Cardiac muscle cell (in vitro differentiated cells and primary cell): ENCODE measurements at places on chromosomes 3 and 15. TPM values are rescaled to one million over a fixed set of nuclear protein-coding genes. Genes with fewer than 3 reads are reported as not detected.

DNA sequence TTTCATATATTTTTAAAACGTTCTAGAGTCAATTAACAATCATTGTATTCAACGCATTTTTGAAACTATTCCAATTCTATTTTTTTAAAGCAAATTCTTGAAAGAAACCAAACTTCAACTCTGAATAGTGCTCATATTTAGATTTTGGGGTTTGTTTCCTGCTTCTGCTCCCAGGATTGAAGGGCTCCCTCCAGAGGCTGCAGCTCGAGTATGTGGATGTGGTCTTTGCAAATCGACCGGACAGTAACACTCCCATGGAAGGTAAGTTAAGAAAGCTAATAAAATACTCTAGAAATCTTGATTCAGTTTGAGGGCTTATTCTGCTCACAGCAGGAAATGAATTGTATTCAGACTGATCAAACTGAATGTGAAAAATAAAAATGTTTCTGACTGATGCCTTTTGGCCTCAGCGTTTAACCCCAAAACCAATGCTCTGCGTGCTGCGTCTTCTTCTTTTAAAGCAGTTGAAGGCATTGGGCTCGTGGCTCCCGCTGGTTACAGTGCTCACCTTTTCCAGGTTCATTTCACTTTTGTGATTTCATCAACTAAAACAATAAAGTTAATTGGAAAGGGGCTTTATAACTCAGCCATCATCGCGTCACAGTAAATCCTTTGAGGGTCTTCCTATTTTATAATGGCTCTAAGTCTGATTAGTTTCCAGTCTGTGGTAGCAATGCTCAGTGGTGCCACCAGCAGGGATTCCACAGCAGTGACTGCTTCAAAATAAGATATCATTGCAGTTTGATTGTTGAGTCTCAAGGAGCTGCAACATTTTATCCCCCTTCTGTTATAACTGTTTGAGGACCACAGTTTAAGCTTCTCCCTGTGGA is 80.1 kb downstream of the SSR3 start:
- H3K36me3 ChIP-seq, result no peaks in the 10 kb centered on the region
- H3K4me3 ChIP-seq, result peak overlapping the region; percentile 23
- no peaks in the 10 kb centered on the region for H3K4me1 ChIP-seq
- no peak overlapping the region for H3K27ac ChIP-seq
- DNase-seq, result peak; percentile 55

DNA sequence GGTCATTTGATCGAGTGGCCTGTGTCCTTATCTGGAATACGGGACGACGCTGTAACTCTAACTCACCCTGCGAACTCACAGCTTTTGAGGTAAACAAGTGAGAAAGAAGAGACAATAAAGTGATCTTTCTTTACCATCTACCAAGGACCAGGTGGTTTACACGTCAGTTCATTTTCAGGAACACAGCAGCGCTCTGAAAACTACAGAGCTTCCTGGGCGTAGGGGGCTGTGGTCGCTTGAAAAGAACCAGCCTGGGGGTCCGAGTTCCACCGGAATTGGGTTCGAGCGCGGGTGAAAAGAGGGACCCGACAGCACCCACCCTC is 357 bp downstream of the KIAA1143 start:
- peak overlapping the region; percentile 92 for H3K4me3 ChIP-seq
- no peaks in the 10 kb centered on the region for H3K4me1 ChIP-seq
- no peaks in the 10 kb centered on the region for H3K27me3 ChIP-seq
- H3K36me3 ChIP-seq, result no peaks in the 10 kb centered on the region
- DNase-seq, result peak; percentile 0

- peaks cover 48% of the 10 kb centered on the region for H3K4me1 ChIP-seq
- H3K4me3 ChIP-seq, result no peak overlapping the region
- peak; percentile 75 for DNase-seq
These were observed 134.4 kb downstream of the TMCO5A start for GRCh38 chr15:38068626-38069391.

DNA sequence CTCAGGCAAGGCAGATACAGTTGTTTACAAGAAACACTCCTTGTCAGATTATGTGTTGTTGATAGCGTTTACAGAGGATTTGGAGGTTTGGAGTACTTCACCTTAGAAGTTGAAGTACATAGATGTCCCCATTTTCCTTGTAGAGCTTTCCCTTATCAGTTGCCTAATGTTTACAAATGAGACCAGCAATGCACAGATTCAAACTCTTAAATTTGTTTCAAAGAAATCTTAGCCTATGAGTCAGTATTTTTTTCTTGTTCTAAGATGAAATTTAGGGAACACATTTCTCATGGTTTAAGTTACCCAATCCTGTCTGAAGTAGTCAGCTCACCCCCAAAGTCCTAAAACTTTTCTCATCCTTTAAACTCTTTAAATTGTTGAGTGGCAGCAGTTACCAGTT is 6.3 kb upstream of the EIF5A2 start:
- no peaks in the 10 kb centered on the region for H3K36me3 ChIP-seq
- no peaks in the 10 kb centered on the region for H3K4me1 ChIP-seq
- no peak for DNase-seq

- H3K27ac ChIP-seq, result no peak overlapping the region
- peaks cover 24% of the 10 kb centered on the region for H3K27me3 ChIP-seq
- no peak for DNase-seq
- H3K36me3 ChIP-seq, result peaks cover 6% of the 10 kb centered on the region
- no peak overlapping the region for H3K4me3 ChIP-seq
These were observed 3.9 kb upstream of the B3GNT5 start for GRCh38 chr3:183249006-183249718.

- H3K27ac ChIP-seq, result no peak overlapping the region
- no peaks in the 10 kb centered on the region for H3K36me3 ChIP-seq
- H3K4me3 ChIP-seq, result no peak overlapping the region
- peaks cover 5% of the 10 kb centered on the region for H3K4me1 ChIP-seq
- H3K27me3 ChIP-seq, result no peaks in the 10 kb centered on the region
These were observed 1.1 kb downstream of the MYH15 start for GRCh38 chr3:108509263-108509662.

DNA sequence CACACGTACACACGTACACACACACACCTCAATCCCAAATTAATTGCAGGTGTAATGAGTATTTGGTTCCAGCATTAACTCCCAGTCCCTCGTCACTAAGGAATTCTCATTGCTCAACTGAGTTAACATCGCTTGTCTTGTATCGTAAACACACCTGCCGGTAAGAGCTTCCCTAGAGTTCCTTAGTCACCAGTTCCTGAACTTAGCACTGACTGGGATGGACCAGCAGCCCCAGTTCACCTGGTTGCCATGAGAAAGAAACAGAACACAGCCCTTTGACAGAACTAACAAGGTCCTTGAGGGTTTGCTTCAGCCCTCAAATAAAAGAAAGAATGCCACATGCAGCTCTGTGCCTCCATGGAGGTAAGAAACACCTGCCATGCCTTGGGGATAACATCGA is 66.3 kb upstream of the SLCO3A1 start:
- H3K27me3 ChIP-seq, result no peaks in the 10 kb centered on the region
- H3K27ac ChIP-seq, result no peak overlapping the region
- H3K4me3 ChIP-seq, result no peak overlapping the region
- no peaks in the 10 kb centered on the region for H3K36me3 ChIP-seq
- peaks cover 13% of the 10 kb centered on the region for H3K4me1 ChIP-seq
- no peak for DNase-seq

DNA sequence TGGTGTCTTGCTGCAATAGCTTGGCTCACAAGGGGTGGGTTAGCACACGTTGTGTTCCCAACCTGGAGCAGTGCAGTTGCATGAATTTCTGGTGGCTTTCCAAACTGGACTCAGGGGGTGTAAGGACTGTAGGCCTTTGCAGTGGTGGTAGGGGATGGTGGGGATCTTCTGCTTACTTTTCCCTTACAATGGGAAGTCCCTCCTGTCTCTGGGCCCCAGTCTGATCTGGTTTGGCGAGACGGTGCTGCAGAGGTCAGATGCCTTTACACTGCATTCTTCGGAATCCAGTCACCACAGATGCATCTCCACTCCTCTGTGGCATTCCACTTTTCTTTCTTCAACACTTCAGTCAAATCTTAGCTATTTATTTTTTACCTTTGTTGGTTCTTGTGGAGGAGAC is 132.1 kb downstream of the DOCK3 start:
- no peaks in the 10 kb centered on the region for H3K4me1 ChIP-seq
- peak overlapping the region; percentile 45 for H3K27ac ChIP-seq
- H3K4me3 ChIP-seq, result no peak overlapping the region
- no peaks in the 10 kb centered on the region for H3K27me3 ChIP-seq
- DNase-seq, result peak; percentile 4

DNA sequence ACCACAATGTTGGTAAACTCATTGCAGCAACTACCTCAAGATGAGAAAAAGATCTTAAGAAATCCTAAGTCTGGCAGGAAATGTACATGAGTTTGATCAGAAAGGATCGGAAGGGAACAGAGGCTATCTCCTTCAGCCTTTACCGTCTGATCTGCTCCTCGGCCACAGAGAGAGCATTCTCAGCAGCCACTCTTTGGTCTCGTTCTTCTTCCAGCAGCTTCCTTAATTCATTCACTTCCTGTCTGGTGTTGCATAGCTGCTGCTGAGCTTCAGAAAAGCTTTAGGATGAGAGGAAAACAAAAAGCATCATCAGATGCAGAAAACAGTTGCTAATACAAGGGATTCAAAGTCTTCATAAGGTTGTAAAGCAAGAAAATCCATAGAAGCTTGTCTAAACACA is 6.6 kb upstream of the HCLS1 start:
- no peaks in the 10 kb centered on the region for H3K27me3 ChIP-seq
- no peak overlapping the region for H3K27ac ChIP-seq
- H3K36me3 ChIP-seq, result peaks cover 51% of the 10 kb centered on the region
- no peak for DNase-seq

C3orf85 gene
- total RNA-seq, result not detected in 2 replicates

USP8 gene
- 23.1 and 28.4 TPM in 2 replicates for total RNA-seq

ESYT3 gene
- total RNA-seq, result 0.95 and 6.3 TPM in 2 replicates

EXD1 gene
- not detected in 2 replicates for total RNA-seq
